ENCODE measurements at places on chromosomes 12 and 14.

DNA sequence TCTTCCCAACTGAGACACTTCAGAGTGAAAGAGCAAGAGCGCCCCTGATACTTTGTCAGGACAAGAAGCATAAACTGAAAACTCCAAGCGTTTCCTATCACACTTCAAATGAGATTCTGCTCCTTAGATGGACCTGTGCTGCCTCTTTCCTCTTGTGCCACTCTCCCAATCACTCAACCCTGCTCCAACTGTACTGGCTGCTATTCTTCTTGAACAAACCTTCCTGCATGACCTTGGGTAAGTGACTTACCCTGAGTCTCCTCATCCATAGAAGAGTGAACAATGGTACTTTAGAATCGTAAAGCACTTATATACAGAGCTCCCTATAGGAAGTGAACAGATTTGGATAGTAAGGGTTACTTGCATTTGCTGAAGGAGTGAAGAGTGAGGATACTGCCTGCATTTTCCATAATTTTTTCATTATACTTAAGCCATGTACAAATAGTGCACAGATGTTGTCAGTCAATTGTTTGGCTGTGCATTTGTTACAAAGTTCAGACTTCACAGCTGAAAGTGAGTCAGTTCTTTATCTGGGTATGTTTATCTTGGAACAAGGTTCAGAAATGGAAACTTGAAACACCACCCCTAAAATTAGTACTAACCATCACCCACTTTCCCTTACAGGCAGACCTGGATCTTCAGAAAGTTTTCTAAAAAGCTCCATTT, 10.8 kb downstream of the MTERF2 start:
- no peak for DNase-seq

DNA sequence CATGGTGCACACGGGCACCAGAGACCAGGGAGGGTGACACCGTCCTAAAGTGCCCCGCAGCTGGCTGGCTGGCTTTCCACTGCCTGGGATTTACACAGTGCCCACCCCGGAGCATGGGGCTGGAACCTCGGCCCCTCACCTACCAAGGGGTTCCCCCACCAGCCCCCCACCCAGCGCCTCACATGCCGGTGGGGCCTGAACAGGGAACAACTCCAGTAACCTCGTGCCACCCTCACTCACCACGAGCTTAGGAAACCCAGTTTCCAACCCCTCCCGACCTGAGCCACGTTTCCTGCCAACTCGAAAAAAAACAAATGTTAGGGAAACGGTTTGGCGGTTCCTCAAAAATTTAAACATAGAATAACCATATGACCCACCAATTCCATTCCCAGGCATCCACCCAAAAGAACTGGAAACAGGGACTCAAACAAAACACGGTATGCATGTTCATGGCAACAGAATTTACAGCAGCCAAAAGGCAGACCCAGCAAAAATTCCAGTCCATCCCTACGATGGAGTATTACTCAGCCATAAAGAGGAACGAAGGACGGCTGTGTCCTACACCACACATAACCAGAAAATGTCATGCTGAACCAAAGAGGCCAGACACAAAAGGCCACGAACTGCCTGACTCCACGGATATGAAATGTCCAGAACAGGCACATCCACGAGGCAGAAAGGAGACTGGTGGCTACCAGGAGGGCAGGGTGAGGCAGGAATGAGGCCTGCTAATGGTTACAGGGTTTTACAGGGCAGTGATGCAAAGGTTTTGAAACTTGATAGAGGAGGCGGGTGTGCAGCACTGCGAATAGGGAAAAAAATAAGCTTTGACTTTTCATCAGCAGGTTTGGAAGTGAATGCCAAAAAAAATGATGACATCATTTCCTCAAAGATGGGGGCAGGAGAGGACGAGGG, 68.9 kb downstream of the NCOR2 start:
- no peak for DNase-seq

DNA sequence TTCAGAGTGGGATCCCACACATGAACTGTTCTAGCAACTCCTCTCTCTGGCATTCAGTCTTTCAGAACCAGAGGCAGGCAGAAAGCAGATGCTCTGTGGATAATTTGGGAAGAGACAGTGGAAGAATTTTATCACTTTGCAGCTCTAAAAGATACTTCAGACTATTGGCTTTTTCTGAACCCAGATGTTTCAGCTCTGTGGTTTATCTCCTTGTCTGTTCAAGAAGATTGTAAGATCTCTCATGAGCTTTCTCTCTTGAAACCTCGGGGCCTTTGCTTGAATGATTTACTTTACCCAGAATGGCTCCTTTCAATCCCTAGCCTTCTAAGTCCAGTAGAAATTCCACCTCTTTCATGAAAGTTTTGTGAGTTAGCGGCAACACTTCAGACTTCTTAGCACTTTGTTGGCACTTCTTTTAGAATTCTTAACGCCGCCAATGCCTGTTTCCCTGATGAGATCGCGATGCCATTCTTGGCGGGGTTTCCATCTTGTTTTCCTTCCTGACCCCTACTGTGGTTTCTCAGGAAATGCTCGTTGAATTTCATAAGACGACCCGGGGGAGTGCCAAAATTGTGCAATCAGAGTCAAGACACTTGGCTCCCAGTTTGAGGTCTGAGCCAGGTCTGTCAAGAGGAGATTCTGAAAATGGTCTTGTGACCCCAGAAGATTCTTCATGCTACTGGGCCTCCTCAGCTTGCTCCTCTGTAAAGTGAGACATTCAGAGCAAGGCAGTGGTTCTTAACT, 107.0 kb upstream of the PRICKLE1 start:
- DNase-seq, result no peak

DNA sequence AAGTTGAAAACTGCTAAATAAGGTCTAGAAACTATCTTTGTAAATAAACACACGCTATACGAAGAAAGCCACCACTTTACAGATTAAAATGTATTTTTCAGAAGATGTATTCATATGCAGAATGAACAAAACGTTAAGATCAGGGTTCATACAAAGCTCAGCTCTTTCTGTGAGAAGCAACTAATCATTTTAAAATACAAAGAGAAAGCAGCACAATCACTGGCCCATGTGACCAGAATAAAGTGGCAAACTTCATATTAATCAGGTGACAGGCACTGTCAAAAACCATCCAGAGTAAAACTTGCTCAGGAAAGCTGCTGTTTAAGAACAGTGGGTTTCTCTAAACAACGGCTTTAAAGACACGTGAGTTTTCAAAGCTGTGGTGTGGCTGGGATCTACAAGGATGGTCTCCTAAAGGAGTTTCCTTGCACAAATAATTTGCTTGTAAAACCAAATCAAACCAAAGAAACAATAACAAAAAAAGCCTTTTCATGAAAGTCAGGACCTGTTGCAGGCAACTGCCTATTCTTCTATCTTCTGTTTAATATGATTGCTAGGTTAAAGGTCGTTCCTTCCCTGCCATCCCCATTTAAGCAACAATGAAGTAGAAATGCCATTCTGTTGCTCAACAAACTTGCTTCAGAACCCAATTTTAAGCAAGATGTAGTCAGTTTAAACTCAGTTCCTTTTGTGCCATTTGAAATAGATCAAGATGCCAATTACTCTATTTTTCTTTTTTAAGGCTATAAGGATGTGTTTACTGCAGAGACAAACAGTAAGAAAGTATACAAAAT, 22.3 kb downstream of the SEL1L start:
- no peak for DNase-seq

DNA sequence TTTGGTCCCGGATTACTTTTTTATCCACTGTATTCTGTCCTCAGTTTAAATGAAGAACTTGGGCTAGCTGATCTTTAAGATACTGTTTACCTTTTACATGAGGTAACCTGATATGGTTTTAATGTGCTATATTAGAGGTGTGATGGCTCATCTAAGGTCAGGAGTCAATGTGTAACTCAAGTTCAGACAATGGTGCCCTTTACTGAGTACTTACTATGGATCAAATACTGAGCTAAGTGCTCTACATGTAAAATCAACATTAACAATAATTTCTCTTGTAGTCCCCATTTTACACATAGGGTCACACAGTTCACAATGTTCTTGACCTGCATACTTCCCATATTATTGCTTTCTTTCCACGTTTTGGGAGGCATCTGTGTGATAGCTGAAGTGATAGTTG, 79.2 kb downstream of the CEP83 start:
- no peak for DNase-seq

- peak; percentile 65 for DNase-seq
Observed at GRCh38 chr12:106282457-106283097, 20.0 kb upstream of the TCP11L2 start.

DNA sequence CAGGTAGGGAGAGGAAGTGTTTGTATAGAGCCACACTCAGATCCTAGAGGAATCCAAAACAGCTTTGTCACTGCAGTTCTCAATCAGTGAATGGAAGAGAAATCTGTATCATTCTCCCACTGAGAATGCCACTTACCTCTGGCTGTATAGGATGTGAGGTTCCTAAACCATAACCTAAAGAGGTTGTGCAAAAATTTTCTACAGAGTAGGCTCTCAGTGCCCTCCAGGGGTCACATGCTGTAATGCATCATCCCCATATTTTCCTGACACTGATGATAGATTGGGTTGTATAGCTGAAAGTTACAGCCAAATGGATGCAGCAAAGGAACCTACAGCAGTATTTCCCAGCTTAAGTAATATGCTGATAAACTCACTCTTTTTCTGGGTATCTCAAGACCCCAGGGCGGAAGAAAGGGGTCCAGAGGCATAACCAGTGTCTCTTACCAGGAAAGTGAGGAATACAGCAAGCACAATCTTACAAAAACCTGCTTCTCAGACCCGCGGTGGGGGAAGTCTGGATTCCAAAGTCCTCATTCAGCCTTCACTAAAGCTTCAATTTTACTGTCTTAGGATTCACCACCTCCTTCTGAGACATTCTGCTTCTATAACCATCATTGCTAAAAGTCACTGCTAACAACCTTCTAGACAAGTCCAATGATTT, 3.8 kb downstream of the BCDIN3D start:
- DNase-seq, result peak; percentile 50

GRCh38 chr12:56114084-56114483, 2.3 kb upstream of the RPL41 start:
- no peak for DNase-seq

GRCh38 chr12:51847643-51848325, 734 bp downstream of the FIGNL2 start:
- no peak for DNase-seq

DNA sequence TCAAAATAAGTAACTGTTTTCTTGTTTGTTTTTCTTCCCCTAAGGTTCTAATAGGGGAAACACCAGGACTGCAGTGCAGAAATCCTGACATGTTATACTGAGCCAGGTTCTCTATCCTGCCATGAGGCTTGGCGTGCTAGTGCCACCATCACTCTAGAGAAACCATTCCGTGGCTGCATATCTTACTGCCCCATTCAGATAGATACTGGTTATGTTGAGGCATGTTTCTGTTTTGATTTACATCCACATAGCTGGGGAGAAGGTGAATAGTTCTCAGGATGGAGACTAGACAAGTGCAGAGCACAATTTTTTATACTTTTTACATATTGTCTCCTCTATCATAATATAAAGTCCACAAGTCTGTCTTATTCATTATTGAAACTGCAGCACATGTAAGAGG, 11.5 kb downstream of the MAGOHB start:
- no peak for DNase-seq

DNA sequence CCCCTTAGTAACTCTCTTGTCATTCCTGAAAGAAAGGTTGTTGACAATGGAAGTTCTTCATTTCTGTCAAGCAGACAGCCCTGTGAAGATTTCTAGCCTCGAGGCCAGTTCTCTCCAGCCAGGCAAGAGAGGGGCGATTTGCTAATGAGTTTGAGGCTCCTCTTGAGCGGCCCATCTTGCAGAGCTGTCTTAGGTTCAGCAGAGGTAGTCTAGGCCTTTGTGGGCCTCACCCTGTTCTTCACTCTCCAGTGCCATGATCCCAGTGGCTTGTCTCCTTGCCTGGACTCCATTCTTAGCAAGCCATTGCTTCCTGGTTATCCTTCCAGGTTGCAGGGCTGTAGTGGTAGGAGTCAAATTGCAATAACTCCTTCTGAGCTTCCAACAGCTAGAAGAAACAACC, 9.7 kb downstream of the TPH2 start:
- no peak for DNase-seq

DNA sequence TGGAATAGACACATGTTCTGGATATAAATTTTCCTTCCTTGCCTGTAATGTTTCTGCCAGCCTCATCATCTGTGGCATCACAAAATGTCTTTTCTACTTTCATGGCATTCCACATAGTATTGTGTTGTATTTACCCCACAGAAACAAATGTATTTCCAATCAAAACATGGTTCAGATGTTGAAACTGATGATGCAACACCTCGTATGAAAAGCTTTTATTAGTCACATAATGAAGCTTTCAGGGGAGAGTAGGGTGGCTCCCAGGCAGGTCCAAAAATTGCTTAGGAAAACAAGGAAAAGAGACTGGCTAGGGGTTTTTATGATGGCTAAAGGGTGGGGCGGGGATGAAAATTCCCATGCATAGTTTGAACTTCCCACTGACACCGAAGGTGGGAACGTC, 29.1 kb upstream of the ZNF641 start:
- DNase-seq, result no peak

- DNase-seq, result no peak
Observed at GRCh38 chr14:88985654-88986053, 161.2 kb downstream of the TTC8 start.

DNA sequence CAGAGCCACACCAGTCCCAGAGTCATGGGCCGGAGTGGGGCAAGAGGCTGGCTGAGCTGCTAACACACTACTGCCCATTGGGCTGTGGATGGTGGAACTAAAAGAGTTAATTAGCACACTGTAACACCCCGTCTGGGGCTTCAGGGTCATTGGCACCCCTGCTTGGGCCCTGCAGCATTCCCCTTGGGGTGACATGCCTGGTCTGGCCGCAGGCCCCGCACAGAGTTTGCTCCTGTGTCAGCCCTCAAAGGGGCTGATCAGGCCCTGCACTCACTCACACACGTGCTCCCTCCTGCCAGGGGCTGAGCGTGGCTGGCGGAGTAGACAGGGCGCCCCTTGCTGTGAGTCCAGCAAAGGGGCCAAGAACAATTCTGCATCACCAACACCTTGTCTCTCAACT, 1499.6 kb upstream of the TMEM132C start:
- no peak for DNase-seq

- DNase-seq, result no peak
Observed at GRCh38 chr12:111650912-111651311, 34.8 kb downstream of the BRAP start.

DNA sequence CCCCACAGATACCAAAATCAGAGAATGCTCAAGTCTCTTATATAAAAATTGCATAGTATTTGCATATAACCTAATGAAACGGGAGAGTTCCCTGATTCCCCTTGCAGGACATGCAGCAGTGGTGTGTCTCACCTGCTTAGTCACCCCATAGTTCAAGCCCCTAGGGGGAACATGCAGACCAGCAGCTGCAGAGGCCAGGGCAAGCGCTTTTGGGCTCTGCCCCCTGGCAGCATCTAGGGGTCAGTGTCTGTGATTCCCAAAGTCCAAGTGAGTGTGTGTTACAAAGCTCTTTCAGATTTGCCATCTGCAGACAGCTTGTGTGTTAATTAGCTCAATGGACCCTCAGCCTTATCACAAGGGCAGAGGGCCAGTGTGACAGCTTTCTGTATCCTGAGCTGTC, 110.1 kb downstream of the DNAI7 start:
- no peak for DNase-seq

All from CD4-positive, alpha-beta T cell treated with Interleukin-6 for 4 hours (primary cell).